ENCODE measurements at places on chromosomes 3 and 15. TPM values are rescaled to one million over a fixed set of nuclear protein-coding genes. Genes with fewer than 3 reads are reported as not detected.

Gene CCR3
- total RNA-seq = not detected

Gene ST3GAL6
- 17.8 TPM for total RNA-seq

- DNase-seq = no peak
These were observed 27.7 kb upstream of the PLXNA1 start for GRCh38 chr3:126955004-126955790.

- no peak for DNase-seq
These were observed 46.5 kb downstream of the RPN1 start for GRCh38 chr3:128603811-128604775.

DNA sequence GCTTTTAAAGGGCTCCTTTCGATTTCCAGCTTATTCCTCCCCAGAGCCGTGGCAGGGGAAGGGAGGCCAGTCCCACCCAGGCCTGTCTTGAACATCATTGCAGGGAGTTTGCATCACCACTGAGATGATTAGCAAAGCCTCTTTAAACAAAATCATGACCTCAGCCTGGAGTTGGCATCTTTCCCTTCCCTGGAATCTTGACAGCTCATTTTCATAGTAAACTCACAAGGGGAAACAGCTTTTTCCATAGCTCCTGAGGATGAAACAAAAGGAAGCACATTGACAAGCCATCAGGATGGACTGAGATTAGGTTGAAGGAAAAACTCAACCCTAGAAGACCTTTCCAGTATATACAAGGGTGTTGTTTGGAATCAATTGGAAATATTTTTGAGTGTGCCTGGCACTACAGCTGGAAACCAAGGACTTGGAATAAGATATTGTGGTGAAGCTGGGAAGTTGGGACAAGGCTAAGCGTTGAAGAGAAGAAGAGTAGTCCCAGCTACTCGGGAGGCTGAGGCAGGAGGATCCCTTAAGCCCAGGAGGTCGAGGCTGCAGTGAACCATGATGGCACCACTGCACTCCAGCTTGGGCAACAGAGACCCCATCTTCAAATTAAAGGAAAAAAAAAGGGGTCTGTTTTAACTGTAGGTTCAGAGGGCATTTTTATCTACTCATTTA, 3.1 kb upstream of the LARP6 start:
- peak; percentile 63 for DNase-seq

GRCh38 chr3:108744762-108745161, 12.4 kb downstream of the RETNLB start:
- no peak for DNase-seq

DNA sequence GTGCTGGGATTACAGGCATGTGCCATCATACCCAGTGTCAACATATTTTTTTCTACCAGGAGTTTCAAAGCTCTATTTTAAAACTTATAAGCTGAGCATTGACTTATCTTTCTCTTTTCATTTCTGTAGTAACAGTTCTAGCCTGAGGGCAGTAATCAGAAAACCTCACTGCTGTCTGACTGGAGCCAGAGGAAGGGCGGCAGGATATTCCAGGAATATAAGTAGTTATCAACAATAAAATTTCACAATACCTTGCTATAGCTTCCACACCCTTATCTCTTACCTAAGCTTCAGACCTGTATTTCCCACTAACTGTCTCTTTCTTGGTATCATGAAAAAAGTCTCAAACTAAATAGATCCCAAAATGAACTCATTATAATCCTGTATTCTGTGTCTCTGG, 5.1 kb upstream of the NEDD4 start:
- no peak for DNase-seq

DNA sequence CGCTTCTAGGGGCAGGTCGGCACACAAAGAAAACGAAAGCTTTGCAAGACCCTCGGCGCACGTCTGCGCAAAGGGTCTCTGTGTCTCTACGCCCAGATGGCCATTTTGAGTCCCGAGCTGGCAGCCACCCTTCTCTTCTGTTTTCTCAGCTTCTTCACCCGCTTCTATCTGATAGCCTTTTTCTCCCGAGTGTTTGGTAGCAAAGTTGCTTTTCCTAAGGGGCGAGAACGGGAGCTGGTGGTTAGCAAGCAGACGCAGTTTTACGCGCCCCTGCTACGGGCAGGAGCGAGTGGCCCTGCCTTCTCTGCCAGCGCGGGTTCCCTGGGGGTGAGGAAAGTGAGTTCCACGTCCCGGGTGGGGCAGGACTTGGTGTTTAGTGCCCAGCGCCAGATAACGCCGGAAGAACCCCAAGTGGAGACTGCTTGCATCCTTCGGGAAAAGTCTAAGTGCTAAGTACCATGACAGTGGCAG, 2.9 kb upstream of the MKRN2 start:
- DNase-seq = no peak

GRCh38 chr15:27017168-27017809, 46.3 kb downstream of the GABRG3 start:
- peak; percentile 66 for DNase-seq

All from right lobe of liver (tissue), 6 donors.